ENCODE measurements at places on chromosomes 11 and 22.
A peak's percentile ranks its signal among the peaks of the same experiment; 100 is the strongest.

DNA sequence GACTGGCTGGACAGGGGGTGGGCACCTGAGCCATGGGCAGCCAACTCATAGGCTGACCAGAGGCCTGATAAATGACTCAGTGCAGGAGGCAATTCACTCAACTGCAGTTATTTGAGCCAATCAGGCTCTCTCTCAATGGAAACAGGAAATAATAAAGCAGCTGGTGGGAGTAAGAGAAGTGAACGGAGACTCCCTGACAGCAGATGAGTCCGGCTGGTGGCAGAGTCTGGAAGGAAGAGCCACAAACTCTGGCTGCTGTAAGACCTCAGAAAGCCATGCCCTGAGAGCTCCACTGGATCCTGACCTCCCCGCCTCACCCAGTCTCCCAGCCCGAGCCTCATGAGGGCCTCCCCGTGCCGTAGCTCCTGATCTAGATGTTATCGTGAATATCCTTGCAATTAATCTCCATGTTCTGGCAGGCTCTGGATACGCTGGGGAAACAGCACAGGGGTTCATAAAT is 69.8 kb downstream of the TRIM29 start:
- no peak for DNase-seq

DNA sequence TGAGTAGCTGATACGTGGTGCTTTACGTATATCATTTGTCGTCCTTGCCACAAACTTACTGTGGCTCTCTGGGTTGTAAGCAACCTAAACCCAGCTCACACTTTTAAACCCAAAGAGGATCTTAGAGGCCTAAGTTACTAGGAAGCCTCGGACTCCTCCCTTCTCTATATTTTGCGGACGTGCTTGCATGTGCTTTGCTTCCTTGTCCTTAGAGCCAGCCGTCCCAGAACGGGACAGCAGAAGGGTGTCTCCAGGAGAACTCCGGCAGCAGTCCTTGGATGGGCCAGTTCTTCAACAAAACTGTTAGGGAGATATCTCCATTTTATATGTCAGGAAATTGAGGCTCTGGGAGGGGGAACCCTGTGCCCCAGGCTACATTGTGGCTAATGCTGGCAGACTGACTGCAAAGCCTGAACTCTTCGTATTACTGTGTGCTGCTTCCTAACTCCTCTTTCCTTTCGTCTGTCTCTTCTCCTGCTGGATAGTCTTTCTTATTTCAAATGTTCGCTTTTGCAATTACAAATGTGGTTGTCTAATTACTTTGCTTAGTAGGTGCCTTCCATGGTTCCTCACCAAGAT is 33.8 kb downstream of the TNRC6B start:
- DNase-seq = no peak

DNA sequence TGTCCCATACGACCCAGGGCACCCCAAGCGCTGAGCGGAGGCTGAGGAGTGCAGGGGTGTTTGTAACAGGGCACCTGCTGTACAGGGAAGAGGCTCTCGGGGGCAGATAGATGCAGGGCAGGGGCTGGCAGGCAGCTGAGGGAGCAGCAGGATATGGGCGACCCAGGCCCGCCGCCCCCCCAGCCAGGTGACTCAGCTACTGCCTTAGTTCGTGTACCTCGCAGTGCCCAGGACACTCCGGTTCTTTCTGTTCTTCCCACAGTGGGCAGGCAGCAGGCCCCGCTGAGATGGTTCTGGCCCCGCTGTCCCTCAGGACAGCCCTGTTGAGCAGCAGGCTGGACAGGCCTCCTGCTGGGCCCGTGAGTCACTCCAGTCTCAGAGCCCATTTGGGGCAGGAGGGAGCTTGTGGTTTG is 16.2 kb downstream of the PHLDA2 start:
- DNase-seq = no peak

GRCh38 chr11:22703040-22703439 is 36.6 kb downstream of the GAS2 start:
- DNase-seq = peak; percentile 87

GRCh38 chr11:4134806-4135205 is 40.2 kb downstream of the RRM1 start:
- peak; percentile 31 for DNase-seq

- no peak for DNase-seq
These were observed 47.0 kb upstream of the ETS1 start for GRCh38 chr11:128634395-128634794.

- no peak for DNase-seq
These were observed 63.7 kb upstream of the EED start for GRCh38 chr11:86180851-86181250.

GRCh38 chr22:47460861-47461260 is 698.4 kb downstream of the TBC1D22A start:
- DNase-seq = no peak

DNA sequence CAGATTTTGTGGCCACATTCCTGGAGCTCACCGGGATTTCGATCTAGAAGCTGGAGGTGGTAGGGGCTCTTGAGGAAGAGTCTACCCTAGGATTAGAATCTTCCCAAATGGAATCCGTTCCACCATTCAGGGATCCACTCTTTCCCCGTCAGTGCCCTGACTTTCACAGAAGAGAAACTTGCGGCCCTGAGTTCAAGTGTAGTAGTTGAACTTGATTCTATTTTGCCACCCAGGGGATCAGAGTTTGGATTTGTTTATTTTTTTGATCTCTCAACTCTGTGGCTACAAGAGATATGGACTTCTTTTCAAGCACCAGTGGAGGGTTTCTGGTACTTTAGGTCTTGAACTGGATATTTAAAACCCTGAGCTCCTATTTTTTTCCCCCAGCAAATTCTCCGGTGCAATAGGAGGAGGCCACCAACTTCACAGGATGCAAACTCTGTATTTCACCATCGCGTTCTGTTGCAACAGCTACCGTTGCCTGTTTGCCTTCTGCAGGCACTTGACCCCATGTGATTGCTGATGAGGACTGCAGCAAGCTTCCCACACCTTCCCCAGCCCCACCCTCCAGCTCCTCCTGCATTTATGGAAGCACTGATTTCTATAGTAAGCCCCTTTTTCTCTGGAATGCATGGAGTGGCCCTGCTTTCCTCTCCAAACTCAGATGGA is 14.8 kb upstream of the MRGPRF start:
- DNase-seq = no peak

GRCh38 chr22:30239488-30240405 is 6.8 kb downstream of the LIF start:
- DNase-seq = no peak

DNA sequence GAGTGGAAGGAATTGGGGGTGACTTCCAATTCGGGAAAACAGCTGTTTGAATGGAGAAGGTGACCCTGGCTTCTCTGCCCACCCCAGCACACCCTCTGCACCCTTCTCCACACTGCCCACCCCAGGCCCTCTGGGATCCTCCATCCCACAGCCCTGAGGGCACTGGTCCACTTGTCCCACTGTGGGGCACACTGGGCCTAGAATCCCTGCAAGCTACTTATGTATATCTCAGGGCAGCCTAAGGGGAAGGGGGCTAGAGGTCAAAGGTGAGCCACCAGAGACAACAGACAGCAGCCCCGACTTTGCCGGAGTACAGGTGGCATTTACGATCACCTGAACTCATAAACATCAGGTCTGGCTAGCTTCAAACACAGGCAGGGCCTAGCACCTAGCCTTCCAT is 673 bp upstream of the SCUBE2 start:
- DNase-seq = no peak

- DNase-seq = no peak
These were observed 318.1 kb downstream of the TENM4 start for GRCh38 chr11:79122759-79123158.

DNA sequence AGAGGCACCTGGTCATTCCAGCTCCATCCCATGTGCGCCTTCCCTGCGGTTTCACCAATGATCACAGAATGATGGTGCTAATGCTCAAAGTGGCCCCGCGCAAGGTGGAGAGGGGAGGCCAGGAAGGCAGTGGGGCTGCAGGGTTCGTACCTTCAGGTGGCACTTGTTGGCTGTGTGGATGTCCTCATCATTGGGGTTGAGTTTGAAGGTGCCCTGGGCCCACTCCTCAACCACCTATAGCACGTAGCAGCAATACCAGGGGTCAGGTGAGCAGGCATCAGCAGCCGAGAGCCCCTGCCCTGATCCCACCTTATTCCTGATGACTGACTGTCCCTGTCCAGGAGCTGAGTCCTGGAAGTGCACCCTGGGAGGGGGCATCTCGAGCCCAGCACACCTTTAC is 20.6 kb upstream of the DRICH1 start:
- DNase-seq = no peak

- no peak for DNase-seq
These were observed 9.3 kb downstream of the CD44 start for GRCh38 chr11:35148163-35148837.

- DNase-seq = no peak
These were observed 1331.5 kb downstream of the TBC1D22A start for GRCh38 chr22:48093981-48094380.

GRCh38 chr22:37267135-37267587 is 15.1 kb upstream of the CYTH4 start:
- no peak for DNase-seq

GRCh38 chr11:35216962-35217678 is 78.1 kb downstream of the CD44 start:
- no peak for DNase-seq

GRCh38 chr11:31877863-31878262 is 66.7 kb upstream of the PAX6 start:
- DNase-seq = no peak

DNA sequence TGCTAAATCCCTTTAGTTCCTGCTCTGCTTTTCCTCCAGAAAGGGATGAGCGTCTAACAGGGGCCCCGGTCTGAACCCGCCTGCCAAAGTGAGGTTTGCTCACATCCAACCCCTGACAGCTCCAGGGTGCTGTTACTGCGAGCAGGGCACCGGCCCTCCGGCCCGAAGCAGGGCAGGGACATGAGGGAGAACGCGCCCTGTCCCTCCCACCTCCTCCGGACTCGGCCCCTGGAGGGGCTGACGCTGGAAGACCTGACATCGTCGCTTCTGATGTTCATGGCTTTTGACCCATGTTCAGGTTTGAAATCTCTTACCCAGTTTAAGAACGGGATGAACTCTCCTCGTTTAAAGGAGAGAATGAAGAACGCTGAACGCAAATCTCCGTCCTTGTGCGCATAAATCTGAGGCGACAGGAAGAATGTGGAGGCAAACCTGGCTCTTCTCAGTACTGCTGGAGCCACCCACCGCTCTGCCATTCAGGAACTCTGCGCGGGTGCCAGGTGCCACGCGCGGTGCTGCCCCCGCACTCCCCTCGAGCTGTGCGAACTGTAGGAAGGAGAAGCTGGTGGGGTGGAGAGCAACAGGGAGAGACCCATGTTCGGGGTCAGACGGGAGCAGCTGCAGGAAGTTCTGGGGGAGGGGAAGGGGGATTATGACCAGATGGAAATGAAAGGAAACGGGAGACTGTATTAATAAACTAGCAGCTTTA is 826 bp upstream of the EEF1G start:
- DNase-seq = no peak

GRCh38 chr11:62601122-62601371 is 618 bp downstream of the MTA2 start:
- no peak for DNase-seq

DNA sequence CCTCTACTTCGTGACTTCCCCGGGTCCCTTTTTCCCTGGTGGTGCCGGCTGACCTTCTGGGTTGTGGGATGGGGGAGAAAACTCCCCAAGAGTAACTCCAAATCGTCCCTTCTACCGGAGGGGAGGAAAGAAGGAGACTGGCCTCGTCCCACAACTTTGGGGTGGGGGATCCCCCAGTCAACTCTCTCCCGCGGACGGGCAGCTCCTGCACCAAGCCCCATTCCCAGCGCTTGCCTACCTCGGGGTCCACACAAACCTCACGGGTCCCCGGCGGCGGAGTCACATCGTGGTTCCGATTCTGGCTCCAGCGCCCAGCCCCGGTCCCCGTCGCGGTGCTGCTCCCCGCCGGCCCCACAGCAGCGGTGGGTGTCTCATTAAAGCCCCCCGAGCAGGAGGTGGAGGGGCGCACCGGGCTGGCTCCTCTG is 317 bp downstream of the BDNF start:
- no peak for DNase-seq

GRCh38 chr11:105070306-105070705 is 25.2 kb upstream of the CARD16 start:
- DNase-seq = no peak

DNA sequence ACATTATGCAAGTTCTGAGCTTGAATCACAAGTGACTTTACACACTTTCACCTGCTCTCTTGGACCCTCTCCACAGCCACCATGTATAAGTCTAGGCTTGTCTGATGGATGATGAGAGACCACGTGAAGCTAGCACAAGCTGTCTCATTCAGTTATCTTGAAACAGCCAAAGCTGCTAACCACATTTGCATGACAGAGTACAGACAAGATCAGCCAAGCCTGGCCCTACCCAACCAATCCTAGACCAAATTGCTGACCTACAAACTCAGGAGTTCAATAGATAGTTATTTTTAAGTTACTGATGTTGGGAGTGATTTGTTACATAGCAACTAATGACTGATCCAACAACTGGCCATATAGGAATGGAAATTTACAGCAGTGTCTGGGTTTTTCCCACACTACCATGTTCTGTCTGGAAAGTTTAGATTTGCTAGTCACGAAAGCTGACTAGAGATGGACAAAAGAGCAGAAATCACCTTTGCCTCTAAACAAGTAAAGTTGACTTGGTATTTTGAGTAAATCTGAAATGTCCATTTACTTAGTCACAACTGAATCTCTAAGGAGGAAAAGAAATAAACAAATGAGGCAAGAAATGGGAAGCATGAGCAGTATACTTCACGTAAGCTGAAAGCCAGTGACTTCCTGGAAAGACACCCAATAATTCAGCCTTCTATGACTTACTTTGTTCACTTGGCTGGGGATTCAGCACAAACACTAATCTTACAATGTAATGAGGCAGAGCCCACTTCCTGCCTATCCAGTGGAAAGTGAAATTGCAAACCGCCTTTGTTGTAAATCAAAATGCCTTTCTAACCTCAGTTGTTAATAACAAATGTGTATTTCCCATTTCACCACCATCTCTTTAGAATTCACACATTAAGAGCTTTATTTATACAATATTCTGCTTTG is 101.7 kb downstream of the FAM181B start:
- DNase-seq = peak; percentile 22

GRCh38 chr11:57644748-57645688 is 4.7 kb downstream of the YPEL4 start:
- no peak for DNase-seq

DNA sequence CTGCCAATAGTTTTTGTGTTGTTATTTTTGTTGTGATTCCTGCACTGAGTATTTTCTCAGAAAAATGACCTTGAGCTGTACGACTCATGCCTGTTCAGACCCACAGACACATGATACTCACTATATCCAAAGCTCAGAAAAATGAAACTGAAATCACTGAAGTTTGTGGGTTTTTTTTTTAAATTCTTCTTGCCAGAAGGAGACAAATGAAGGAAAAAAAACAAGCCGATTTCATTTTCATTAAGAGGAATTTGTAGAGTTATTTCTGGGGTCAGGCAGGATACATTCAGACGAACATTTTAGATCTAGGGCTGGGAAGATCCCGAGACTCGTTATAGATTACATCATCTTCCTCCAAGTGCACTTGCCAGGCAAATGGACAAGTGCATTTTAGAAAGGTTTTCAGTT is 60.4 kb downstream of the BMAL1 start:
- peak; percentile 42 for DNase-seq

Measured in non-pigmented ciliary epithelial cell (primary cell).